Occipital lobe (tissue), 3 donors: ENCODE measurements at places on chromosomes 5 and 9.

GRCh38 chr5:161189452-161189851 lies 337.4 kb upstream of the ATP10B start:
- DNase-seq, result no peak

- no peak for DNase-seq
Measured at GRCh38 chr5:58149746-58150145, 310.1 kb downstream of the PLK2 start.

DNA sequence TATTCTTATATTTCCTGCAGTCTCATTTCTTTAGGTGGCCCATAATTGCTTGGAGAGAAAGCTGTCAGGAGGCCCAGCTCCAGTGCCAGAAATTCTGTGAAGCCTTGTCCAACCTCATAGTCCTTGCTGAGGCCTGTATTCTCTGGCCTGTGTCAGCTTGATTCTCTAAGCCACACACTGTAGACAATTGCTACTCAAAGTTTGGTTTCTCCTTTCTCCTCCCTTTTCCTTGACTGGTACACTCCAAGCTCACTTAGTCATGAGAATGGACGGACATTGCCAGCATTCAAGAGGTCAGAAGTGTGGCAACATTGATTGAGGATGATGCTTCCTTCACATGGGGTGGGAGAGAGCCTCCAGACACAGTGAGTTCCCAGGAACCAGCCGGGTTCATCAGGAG lies 71.3 kb upstream of the CXCL14 start:
- DNase-seq, result no peak

DNA sequence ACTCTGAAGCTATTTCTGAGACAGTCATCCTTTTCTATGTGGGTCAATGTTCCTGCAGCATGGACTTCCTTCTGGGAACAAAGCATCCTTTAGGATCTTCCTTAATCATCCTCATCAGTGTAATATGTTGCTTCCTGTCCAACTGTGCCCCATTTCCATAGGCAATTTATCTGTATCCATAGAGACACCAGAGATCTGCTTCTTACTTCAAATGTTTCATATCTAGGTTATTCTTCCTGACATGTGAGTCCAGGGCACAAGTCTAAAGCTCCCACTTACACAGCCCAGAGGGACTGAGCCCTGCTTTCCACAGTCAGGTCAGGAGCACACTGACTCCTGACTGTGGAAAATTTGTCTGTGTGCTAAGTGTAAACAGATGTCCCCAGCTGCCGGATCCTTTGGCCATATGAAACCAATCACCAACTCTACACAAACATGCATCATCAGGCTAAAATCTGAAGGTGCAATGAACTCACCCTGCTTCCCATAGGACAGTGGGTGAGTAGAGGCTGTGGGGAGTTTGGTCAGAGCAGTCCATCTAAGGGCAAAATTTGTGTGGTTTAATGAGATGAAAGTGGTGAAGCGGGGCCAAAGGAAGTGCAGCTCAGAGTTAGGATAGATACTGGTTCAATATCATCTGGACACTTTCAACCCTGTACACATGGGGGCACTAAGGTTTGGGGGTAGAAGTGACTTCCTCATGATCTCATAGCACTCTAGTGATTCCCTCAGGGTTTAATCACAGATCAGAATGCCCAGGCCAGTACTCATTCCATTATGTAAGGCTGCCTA lies 85.2 kb upstream of the TNC start:
- no peak for DNase-seq

- no peak for DNase-seq
Measured at GRCh38 chr5:180498378-180498777, 4.2 kb downstream of the CNOT6 start.

DNA sequence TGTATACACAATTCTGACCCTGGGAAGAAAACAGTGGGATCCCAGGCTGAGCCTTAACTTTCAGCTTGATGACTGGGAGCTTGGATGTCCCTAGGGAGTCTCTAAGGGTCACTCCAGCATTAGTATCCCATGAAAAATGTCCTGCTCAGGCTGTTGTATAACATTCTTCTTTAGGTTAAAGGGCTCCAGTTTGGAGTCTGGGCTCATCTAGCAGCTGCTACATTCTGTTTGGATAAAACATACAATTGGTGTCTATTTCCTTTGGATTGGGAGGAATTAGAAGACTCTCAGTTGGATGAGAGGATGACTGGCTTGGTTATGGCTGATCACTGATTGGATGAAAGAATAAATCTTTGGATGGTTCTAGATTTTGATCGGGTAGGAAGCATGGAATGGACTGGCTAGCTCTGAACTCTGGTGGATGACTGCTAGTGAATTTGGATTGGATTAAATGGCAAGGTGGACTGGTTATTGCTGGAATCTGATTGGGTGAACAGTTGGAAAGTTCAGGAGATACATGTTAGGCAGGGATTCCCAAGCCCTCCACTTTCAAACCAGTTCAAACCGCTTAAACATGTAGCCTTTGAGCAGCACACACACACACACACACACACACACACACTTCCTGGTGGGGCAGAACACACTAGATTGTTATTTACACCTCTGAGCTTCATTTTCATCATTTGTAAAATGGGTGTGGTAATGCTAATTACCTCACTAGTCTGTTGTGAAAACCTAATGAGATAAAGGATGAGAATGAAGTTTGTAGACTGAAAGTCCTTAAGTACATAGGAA lies 7.1 kb upstream of the MYOZ3 start:
- DNase-seq, result no peak
